ENCODE measurements at places on chromosomes 1 and 21.

GRCh38 chr1:38804062-38804886 is 55.3 kb downstream of the RRAGC start:
- no peak for DNase-seq

GRCh38 chr1:49036700-49037099 is 260.0 kb upstream of the BEND5 start:
- no peak for DNase-seq

DNA sequence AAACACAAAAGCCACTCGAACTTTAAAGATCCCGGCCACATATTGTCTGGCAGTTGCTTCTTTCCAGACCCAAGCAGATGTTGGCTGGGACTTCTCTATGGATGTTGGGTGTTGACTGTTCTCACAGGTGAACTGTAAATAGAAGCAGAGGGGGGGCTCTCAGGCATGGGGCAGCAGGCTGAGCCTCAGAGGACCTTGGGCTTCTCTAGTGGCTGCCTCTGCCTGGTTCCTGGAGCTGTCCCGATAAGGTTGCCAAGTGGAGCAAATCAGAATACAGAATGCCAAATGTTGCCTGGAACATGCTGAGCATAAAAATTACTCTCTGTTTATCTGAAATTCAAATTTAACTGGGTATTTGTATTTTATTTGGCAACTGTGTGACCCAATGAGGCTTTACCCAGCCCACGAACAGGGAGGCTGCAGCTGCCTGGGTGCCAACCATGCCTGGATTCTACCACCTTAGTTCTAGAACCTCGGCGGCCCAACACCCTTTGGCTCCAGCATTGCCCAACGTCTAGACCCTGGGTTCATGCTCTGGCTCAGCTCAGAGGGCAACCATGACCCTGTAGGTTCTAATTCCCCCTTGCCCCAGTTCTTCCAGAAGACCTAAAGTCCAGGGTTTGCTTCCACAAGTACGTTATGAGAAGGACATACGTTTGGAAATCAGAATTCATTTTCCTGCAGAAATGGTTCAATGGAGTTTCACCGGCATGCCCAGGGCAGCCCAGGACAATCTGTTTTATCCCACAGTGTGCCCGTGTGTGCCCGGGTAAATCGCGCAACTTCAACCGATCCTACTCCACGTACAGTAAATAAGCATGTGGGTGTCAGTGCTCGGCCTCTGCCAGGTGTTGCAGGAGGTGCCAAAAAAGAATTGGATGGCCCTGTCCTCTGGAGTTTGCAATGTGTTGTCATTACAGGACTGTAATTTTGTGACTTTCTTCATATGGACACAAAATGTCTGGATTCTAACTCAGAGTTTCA is 5.4 kb upstream of the SLC45A1 start:
- no peak for DNase-seq

DNA sequence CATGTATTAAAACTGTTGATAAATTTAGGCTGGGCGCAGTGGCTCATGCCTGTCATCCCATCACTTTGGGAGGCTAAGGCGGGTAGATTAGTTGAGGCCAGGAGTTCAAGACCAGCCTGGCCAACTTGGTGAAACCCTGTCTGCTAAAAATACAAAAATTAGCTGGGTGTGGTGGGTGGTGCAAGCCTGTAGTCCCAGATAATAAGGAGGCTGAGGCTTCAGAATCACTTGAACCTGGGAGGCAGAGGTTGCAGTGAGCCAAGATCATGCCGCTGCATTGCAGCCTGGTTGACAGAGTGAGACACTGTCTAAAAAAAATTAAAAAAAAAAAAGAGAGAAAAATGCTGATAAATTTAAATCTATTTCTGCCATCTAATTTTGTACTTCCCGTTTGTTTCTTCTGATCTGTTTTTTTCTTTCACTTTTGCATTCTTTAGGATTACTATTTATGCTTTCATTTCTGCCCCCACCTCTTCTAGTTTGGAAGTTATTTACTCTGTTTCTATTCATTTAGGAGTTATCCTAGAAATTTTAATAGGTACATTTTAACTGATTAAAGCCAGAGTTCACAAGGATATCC is 3.2 kb upstream of the DENND1B start:
- DNase-seq, result peak; percentile 13

GRCh38 chr21:43894206-43894577 is 29.2 kb downstream of the AGPAT3 start:
- DNase-seq, result peak; percentile 18

DNA sequence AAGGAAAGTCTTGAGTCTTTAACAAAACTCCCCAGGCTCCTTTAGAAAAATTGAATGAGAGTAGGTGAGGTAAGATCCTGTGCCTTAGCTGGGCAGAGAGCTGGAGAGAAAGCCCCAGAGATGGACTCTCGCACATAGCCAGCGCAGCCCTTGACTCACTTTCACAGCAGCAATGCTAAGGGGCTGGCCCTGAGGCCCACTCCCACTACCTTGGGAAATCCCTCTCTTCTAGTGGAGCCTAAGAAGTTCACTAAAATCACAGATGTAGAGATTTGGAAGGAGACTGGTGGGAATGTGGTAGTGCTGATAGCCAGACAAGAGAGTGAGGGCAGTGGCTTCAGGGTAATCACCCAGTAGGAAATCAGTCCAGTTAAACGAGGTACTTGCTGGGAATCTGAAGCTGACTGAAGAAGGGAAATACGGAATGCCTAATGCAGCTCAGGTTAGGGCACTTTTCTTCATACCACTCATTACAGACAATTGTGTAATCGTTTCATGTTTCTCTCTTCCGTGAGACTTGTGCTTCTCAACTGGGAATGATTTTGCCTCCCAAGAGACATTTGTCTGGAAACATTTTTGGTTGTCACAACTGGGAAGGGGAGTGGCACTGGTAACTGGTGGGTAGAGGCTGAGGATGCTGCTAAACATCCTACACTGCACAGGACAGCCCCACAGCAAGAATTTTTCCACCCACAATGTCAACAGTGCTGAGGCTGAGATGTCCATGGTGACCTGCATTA is 42.4 kb upstream of the LRRC8C start:
- DNase-seq, result no peak

DNA sequence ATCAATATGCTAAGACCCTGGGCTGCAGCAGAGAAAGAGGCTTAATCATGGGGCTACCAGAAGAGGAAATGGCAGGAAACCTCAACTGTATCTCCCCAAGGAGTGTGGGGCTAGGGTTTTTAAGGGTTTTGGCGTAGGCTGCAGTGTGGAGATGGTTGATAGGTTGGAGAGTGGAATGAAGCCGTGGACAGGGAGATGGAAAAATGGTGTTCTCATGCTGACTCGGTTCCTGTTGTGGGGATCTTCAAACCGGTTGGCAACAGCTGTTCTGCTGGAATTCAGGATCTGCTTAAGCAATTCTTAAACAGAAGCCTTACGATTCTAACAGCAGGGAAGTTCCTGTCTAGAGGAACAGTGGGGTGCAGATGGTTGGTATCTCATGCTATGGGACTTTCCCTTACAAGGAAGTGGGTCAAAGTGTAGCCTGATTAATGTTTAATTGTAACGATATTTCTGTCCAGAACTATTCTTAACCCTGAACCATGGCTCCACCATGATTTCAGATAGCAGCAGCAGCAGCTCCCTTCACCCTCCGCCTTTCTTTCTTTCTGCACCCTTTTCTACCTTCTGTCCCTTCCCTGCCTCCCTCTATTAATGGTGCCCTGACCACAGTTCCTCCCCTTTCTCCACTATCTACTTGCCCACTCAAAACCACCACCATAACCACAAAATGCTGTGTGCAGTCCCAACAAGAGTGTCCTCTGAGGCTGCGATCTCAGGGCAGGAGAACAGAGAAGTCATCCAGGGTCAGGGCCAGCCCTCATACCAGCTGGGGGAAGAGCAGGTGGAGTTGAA is 30.8 kb downstream of the RSPH1 start:
- DNase-seq, result no peak

- no peak for DNase-seq
Measured at GRCh38 chr1:218739426-218739825, 394.3 kb downstream of the TGFB2 start.

DNA sequence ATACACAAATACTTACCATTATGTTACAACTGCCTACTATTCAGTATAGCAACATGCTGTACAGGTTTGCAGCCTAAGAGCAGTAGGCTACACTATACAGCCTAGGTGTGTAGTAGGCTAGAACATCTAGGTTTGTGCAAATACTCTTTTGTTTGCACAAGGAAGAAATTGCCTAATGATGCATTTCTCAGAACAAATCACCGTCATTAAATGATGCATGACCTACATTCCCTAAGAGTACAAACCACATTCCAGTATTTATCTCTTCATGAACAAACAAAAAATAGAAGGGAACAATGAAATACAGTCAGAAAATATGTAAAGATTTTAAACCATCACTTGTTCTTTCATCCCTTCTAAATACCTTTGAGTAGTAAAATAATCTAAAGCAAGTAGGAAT is 109.7 kb upstream of the HP1BP3 start:
- no peak for DNase-seq

DNA sequence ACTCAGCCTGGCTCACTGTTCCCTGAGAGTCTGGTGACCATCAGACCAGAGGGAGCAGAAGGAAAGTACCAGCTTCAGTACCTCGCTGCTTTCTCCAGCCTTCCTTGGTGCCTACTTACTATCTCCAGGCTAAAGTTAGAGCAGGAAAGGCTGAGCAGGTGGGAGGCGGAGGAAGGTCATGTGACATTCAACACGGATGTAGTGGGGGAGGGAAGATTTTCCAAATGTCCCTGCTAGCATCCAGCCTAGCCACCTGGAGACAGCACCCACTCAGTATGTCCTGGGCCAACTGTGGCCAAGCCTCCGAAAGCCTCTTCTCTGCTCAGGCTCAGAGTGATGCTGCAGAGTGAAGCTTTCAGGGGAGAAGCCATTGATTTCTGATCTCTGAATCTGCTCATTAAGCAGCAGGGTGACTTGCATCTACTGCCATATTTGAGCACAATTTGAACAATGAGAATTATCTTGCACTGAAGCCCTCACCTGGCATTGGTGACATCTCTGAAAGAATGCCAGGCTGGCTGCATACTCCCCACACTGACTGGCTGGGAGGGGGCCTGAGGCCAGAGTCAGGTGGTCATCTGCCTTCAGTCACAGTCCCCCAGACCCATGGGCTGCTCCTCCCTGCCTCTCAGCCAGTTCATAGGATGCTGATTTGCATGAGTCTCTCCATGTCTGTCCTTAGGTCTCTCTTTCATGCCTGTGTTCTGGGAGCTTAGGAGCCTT is 86.2 kb downstream of the KCND3 start:
- DNase-seq, result no peak

DNA sequence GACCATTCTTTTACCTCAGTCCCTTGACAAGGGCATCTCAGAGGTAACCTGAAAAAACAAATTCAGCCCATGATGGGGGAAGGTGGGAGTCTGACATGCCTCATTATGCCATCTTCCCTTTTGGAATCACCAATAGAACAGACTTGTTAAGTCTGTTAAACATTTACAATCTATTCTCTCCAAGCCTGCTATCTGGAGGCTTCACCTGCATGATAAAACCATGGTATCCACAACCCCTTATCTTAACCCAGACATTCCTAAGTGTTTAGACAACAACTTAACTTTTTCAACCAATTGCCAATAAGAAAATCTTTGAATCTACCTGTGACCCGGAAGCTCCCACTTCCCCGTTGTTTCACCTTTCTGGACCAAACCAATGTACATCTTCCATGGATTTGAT is 233.0 kb upstream of the CACYBP start:
- DNase-seq, result no peak

GRCh38 chr1:24908591-24909259 is 21.4 kb downstream of the RUNX3 start:
- DNase-seq, result no peak

- DNase-seq, result peak; percentile 21
Measured at GRCh38 chr1:8604041-8604945, 213.1 kb downstream of the RERE start.

DNA sequence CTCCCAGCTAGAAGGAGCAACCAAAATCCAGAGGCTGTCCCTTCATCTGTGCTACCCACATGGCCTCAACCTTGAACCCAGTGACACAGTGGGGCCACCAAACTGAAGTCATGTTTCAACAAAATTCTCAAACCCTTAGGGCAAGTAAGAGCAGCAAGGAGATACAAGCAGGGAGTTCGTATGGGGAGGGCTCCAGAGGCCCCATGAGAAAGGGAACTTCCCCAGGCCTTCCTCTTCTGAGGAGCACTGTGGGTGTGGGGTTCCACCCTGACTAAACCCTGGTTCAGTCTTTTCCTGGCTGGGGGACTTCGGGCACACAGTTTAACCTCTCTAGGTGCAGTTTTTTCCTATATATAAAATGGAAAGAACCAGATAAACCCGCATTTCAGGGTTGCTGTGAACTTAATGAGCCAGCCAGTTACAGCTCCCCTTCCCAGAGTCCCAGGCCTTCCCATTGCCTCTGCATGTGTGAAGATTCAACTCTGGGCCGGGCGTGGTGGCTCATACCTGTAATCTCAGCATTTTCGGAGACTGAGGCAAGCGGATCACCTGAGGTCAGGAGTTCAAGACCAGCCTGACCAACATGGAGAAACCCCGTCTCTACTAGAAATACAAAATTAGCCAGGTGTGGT is 8.0 kb upstream of the THEMIS2 start:
- peak; percentile 46 for DNase-seq

GRCh38 chr1:222243902-222244301 is 304.0 kb downstream of the HHIPL2 start:
- no peak for DNase-seq

- no peak for DNase-seq
Measured at GRCh38 chr1:225651872-225652728, 823 bp downstream of the ENAH start.

DNA sequence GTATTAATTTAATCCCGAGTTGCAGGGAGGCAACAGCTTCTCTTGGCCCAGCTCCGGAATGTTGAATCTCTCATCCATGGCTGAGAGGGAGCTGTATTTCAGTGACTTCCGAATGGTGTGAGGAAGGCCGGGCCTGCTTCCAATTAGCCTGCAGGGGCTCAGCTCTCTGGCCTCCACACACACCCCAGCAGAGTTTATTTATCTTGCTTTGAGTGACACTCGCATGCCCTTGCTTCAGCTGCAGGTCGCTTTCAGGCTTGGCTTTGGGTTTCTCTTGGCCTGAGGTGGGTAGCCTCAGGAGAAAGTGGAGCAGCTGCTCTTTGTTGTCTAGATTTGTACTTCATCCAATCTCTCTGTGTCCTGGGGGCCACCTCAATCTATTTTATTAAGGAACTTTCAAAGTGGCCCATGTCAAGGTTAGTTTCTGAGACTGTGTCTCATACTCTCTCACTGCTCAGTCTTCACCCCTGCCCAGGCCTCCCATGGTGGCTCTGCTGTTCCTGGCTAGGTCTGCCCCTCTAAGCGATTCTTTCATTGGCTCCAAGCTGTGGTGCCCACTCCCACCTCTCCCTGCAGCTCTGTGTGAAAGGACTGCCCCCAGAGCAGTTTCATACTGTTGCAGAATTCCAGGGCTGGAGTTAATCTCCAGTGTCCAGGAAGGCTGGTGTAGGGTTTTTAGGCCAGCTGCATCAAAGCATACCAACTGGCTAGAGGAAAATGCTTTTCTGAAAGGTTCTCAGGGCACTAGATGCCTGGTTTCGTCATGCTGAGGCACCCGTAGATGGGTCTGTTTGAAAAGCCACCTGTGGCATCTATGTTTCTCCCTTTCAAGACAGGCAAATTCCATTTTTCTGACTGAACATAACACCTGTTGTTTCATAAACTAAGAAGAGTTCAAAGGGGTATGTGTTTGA is 153.5 kb downstream of the PLXNA2 start:
- no peak for DNase-seq
